NCI-H774 (cell line): ENCODE measurements at places on chromosomes 5 and 9.

DNA sequence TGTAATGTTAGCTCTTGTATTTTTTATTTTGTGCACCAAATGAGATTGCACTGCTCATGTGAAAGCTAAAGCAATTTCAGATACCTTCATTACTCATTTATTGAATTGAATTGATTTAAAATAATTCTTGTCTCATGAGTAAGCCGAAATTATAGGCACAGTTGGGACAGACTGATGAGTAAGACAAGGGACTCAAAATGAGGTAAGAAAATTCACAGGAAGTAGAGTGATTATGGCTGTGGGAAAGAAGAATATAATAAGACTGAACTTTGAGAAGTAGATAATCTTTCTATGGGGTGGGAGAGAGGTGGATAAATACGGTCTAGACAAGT lies 51.1 kb downstream of the NUDT12 start:
- no peak for DNase-seq

GRCh38 chr5:110019119-110019518 lies 329.4 kb downstream of the MAN2A1 start:
- DNase-seq, result no peak

GRCh38 chr9:110153431-110153830 lies 54.5 kb downstream of the C9orf152 start:
- DNase-seq, result no peak

DNA sequence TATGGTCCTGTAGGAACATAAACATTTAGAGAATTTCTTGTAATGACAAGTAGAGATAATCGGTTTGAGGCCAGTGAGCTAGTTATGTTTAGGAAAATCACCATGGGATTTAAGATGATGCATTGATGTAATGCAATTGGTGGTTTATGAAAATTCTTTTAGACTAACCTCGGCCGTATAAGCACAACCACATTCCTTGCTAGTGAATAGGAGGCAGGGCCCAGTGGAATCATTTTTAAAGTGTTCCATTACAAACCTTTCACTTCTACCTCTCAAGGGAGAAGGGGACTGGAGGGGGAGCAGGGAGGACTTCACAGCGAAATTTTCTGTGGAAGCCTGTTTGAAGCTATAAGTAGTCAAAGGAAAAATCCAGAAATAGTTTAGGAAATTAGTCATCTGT lies 71.8 kb upstream of the NFIL3 start:
- no peak for DNase-seq

DNA sequence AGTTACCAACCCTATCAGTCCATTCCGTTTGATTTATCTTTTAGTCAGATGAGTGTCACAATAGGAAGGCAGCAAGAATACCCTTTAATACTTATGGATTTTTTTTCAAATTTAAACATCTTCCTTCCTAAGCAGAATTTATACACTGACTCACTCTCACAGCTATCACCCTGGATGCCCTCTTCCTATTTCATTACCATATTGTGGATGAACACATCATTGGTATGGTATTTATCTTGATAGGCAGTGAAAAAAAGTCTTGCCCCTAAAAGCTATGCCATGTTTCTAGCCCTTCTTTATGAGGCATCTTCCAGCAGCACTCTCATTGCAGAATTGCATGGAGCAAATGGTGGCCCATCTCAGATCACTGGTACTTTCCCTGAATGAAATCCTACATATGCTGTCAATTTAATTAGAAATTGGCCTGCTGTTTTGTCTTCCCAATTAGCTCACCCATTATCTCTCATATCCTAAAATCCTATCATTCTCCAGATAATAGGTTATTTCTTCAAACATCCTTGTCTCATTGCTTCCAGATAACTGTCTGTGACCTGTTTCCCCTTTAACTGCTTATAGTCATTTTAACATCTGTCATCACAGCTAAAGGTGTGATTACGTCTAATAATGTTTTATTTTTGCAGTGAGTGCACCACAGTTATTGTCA lies 433.5 kb upstream of the POU5F2 start:
- no peak for DNase-seq

DNA sequence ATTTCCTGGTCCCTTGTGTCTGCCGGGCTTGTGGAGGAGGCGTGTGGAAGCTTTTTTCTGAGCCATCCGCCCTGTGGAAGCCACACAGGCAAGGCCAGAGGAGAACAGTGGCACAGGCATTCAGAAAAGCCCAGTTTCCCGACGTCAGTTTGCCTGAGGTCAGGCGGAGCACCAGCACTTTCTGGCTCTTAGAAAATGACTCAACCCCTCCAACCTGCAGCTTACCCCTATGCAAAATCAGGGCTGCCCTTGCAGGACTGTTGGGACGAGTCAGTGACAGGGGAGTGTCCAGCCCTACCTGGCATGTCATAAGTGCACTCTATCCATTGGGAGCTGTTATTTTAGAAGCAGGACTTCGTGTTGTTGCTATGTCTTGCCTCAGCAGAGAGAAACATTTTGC lies 216.0 kb downstream of the NR3C1 start:
- DNase-seq, result no peak
